ENCODE measurements at places on chromosomes 13 and 19. TPM values are rescaled to one million over a fixed set of nuclear protein-coding genes. Genes with fewer than 3 reads are reported as not detected.

GRIK5 gene
- polyA plus RNA-seq: 0.40 TPM

NKG7 gene
- not detected for polyA plus RNA-seq

NFILZ gene
- polyA plus RNA-seq: not detected

KCNC3 gene
- polyA plus RNA-seq: 6.7 TPM

CYP2S1 gene
- 0.14 TPM for polyA plus RNA-seq

GPR4 gene
- polyA plus RNA-seq: not detected

POSTN gene
- polyA plus RNA-seq: not detected

COX6B2 gene
- polyA plus RNA-seq: not detected

RNASEH2A gene
- polyA plus RNA-seq: 0.42 TPM

KCNN1 gene
- 2.1 TPM for polyA plus RNA-seq

GRK1 gene
- not detected for polyA plus RNA-seq

AZU1 gene
- not detected for polyA plus RNA-seq

CACNG7 gene
- polyA plus RNA-seq: 1.8 TPM

CYP4F11 gene
- polyA plus RNA-seq: 0.89 TPM

All from Purkinje cell (primary cell).